ENCODE measurements at places on chromosomes 5 and 9.

- no peak for DNase-seq
Observed at GRCh38 chr9:108885643-108886348, 23.7 kb downstream of the ACTL7A start.

- no peak for DNase-seq
Observed at GRCh38 chr5:35810601-35811000, 46.1 kb upstream of the IL7R start.

GRCh38 chr5:161535762-161536161, 10.8 kb downstream of the GABRB2 start:
- no peak for DNase-seq

DNA sequence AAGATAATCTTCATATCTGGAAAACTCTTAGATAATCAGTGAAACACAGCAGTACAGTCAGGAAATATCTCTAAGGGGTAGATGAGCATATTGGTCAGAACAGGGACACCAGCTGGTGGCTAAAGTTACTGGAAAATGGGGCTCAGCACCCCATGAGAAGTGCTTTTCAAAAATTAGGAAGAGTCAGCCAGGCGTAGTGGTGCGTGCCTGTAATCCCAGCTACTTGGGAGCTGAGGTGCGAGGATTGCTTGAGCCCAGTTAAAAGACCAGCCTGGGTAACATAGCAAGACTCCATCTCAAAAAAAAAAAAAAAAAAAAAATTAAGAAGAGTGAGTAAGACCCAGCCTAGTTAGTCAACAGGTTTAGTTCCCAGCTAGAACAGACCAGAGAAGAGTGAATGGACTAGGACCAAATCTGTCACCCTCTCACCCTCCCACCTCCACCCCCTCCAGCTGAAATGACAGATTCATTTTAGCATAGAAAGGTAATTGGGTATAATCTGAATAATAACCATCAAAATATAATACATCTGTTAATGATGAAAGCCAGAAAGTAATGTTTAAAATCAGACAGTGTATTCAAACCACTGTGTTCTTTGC, 120.9 kb downstream of the CDC42SE2 start:
- DNase-seq: no peak

- DNase-seq: peak; percentile 17
Observed at GRCh38 chr9:93677641-93678136, 101.3 kb downstream of the PHF2 start.

DNA sequence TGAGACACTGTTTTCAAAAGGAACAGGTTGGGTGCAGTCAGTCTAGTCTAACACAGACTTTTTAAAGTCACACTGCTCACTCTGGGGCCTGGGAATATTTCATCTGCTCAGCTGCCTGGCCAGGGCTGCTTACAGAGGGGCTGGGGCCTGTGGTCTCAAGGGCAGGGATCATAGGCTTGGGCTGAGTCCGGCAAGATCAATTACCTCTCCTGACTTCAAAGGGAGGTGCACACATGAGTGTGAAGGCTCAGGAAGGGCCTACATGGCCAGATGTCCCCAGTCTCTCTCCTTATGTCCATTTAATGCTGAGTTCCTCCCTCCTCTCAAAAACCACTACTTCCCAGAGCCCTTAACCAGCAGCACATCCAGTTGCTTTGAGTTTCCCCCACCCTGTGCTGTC, 247.2 kb downstream of the HSPA4 start:
- DNase-seq: no peak

- DNase-seq: no peak
Observed at GRCh38 chr5:71929003-71929402, 178.3 kb upstream of the MAP1B start.

GRCh38 chr9:131854896-131855613, 115.2 kb upstream of the RAPGEF1 start:
- no peak for DNase-seq

DNA sequence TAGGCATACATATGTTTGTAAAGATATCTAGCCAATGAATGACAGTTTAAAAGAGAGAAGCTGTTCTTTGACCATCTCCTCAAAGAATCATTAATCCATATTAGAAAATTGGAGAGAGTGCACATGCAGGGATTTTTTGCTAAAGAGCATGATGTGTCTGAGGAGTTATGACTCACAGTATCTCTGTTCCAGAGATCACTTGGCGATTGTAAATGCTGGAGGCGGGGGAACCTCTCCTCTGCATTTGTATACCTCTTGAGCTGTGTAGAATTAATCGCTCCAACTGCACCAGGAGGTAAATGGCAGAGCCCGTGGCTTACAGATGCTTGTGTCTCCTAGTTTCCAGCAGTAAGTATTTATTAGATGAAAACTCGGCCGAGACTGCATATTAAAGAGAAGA, 3.6 kb upstream of the SPATA31D1 start:
- DNase-seq: no peak

- DNase-seq: no peak
Observed at GRCh38 chr9:105168870-105169319, 75.6 kb upstream of the SLC44A1 start.

DNA sequence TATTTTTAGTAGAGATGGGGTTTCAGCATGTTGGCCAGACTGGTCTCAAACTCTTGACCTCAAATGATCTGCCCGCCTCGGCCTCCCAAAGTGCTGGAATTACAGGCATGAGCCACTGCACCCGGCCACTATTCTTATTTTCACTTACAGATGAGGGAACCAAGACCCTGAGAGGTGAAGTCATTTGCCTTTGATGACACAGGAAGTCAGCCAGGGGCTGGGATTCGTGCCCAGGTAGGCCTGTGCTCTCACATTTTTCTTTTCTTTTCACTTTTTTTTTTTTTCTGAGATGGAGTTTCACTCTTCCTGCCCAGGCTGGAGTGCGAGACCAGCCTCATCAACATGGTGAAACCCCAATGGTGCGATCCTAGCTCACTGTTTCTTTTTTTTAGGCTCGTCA, 22.2 kb downstream of the ENG start:
- no peak for DNase-seq

GRCh38 chr5:150612405-150612804, 28.1 kb upstream of the SYNPO start:
- DNase-seq: no peak

- peak; percentile 53 for DNase-seq
Observed at GRCh38 chr9:98523231-98523901, 185.4 kb downstream of the GABBR2 start.

DNA sequence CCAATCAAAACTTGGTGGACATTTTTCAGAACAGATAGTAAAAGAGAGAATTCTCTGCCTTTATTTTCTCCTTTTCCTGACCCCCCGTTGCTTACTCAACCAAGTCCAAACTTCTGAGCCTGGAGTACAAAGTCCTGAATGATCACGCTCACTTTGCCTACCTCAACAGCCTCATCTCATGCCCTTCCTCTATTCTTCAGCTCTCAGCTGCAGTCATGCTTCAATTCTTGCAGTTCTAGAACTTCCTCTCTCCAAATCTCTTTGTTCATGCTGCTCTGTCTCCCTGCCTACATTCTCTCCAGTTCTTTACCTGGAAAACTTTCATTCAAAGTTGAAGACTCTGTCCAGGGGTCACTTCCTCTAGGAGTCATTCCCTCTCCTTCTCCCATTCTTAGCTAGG, 398.5 kb upstream of the SLC24A2 start:
- DNase-seq: no peak

DNA sequence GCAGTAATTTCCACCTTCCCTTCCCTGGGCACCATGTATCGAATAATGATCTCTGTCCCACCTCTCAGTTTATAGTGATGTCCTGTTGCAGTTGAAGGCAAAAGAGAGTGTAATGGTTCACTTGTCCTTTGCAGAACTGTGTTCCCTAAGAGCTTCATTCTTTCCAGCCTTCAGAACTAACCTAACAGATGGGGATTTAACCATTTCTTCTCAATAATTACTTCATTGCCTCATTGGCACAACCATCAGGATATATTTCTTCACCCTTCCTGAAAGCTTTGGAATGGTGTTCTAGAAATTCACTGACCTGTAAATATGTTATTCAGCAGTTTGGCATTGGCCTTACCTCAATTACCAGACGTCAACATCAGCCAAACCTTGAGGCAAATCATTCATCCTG, 83.9 kb upstream of the PRRC1 start:
- no peak for DNase-seq

- no peak for DNase-seq
Observed at GRCh38 chr5:136133922-136134379, 1.3 kb downstream of the SMAD5 start.

GRCh38 chr5:116439905-116440304, 134.7 kb downstream of the SEMA6A start:
- no peak for DNase-seq

DNA sequence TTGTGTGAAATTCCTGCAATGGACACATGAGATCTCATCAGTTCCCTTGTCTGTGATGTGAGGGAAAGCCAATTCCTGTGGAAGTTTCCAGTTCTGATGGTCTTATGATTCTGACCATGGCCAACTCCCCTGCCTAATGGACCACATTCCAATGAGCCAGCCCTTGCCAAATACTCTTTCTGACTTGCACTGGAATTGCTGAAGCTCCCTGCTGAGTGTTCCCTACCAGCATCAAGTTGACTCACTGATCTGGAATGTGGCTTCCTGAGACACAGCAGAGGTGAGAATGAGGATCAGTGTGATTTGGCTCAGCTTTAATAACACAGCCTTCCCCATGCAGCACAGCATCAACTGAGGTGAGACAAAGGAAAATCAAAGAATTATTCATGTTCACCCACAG, 427.8 kb downstream of the KDM4C start:
- peak; percentile 79 for DNase-seq

GRCh38 chr5:1380011-1380817, 35.3 kb upstream of the CLPTM1L start:
- peak; percentile 81 for DNase-seq

- DNase-seq: no peak
Observed at GRCh38 chr5:40465416-40465815, 214.3 kb upstream of the PTGER4 start.

DNA sequence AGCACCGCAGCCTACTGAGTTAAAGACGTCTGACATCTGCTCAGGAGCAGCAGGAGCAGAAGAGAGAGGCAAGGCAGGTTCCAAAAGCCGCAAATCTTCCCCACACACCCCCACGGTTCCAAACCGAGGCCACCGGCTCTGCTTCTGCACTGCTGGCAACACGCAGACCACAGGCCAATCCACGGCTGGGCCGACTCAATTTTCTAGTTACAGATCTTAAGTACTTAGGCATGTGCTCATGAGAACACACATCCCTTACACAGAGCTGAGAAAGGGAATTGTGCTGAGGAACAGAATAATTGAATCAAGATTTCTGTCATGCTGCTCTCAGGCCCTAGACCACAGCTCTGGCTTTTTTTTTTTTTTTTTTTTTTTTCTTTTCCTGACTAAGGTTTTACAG, 32.6 kb downstream of the PAX5 start:
- no peak for DNase-seq

DNA sequence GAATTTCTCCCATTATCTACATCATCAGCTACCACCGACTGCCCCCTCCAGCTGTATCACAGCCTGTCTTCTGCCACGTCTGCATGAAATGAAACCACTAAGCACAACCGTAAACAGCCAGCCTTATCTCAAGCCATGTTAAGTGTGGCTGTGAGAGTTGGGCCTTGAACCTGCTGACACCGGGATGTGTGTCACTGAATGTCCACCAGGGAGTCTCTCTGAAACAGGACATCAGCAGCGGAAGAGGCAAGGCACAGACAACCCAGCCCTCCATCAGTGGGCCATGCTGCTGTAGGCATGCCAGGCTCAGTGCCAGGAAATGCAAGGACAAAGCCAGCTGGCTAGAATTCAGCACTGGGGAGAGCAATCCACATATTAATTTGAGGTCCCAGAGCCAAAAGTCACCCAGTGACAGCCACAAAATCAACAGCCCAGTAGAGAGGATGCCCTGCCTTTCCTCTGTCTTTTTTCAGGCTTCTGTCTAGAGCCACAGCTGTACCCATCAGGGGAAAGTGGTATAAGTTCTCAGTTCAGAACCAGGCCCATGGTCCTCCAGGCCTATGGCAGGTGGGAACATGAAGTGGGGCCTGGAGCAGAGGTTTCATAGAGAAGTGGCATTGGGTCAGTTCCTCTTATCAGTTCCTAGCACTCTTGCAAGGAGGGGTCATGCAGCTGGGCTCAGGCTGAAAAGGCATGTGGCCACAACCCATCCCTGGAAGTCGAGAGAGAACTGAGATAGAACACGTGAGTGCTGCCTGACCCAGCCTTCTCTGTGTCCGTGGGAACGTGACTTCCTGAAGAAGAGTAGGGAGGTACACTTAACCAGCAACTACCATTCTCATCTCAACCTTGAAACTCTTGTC, 199.4 kb downstream of the ESM1 start:
- DNase-seq: no peak

DNA sequence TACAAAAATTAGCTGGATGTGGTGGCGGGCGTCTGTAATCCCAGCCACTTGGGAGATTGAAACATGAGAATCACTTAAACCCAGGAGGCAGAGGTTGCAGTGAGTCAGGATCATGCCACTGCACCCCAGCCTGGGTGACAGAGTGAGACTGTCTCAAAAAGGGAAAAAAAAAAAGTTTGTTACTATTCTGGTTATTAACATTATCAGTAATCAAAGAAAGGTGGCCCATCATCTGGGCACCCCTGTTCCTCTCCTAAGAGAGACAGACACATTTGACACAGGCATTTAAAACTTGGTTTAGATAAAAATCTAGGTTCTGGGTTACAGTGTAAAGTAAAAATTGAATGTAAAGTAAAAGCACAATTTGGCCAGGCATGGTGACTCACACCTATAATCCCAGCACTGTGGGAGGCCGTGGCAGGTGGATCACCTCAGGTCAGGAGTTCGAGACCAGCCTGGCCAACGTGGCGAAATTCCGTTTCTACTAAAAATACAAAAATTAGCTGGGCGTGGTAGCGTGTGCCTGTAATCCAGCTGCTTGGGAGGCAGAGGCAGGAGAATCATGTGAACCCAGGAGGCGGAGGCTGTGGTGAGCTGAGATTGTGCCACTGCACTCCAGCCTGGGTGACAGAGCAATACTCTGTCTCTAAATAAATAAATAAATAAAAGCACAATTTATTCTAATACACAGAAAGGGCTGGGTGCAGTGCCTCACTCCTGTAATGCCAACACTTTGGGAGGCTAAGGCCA, 16.7 kb upstream of the PHYHD1 start:
- DNase-seq: no peak

DNA sequence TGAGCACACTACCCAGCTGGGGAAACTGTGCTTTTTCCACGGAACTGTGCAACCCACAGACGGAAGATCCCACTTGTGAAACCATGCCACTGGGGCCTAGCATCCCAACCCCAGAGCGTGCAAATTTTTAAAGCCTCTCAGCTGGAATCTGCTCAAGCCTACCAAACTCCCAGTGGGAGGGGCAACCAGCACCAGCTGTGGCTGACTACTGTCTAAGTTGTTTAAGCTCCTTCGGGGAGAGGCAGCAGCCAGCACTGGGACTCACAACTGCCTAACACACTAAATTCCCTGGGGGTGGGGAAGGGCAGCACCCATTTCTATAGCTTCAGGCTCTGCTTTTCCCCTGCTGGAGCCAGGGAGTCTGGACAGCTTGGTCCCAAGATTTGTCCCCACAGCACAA, 287.6 kb upstream of the MSX2 start:
- no peak for DNase-seq

- DNase-seq: no peak
Observed at GRCh38 chr5:87252283-87252605, 15.4 kb upstream of the RASA1 start.
